Caco-2 (cell line): ENCODE measurements at places on chromosomes 2 and 18.

- DNase-seq = no peak
These were observed 82.5 kb upstream of the XIRP2 start for GRCh38 chr2:166805753-166806152.

GRCh38 chr18:77522051-77522675 lies 272.5 kb downstream of the GALR1 start:
- DNase-seq = no peak

- no peak for DNase-seq
These were observed 570 bp downstream of the SCRN3 start for GRCh38 chr2:174395969-174396630.

DNA sequence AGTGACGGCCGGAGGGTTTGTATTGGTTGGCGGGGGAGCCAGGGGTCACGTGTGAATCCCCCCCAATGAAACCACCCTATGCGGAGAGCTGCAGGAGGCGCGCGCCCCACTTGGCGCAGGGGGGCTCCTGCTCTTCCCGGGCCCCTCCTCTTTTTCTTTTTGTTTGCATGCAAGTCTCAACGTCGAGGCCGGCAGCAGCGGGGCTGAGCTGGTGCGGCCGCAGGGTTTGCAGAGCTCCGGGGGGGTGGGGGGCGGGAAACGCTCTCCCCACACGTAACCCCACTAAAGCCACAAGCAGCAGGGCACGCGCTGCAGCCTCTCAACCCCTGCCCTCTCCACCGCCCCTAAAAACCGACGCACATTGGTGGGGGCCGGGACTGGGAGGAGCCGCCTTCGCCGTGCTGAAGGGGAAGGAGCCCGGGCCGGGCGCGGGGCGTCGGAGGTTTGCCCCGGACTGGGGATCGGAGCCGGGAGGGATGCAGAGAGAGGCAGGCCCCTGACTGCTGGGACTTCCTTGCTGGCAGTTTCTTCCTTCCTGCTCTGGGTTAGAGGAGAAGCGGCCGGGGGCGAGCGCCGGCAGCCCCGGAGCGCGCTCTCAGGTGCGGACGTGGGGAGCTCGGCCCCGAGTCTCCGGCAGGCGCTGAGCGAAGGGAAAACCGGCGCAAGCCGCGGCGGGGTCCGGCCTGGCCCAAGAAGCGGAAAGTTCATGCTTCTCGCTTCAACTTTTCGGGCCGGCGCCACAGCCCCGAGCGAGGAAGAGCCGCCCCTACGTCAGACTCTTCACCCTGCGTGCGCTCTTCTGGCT lies 864 bp downstream of the LBH start:
- DNase-seq = peak; percentile 51

DNA sequence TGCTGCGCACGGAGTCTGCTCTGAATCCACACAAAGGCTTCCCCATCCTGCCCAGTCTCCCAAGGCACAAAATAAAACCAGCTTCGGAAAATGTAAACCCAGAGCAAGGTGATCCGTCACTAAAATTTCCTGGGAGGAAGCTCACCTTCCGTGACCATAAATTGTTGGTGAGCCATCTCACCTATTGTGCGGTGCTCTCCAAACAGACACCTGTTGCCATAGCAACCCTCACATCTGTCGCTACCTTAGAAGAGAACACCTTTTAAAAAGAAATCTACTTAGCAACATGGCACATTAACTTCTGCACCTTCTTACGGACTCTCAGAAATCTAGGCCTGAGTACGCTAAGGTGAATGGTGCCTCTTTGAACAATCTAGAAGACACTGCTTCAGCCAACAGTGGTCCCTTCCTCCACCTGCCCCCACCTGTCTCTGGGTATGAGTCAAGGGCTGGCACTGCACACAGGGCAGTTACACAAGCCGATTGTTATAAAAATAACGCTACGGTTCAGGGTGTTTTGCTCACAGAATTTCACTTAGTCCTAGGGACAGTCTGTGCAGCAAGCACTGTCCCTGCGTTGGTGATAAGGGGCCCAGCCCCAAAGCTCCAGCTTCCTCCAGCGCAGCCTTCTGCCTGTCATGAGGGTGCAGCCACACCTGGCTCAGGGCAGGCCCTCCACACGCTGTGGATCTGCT lies 114.9 kb upstream of the ID2 start:
- DNase-seq = no peak

DNA sequence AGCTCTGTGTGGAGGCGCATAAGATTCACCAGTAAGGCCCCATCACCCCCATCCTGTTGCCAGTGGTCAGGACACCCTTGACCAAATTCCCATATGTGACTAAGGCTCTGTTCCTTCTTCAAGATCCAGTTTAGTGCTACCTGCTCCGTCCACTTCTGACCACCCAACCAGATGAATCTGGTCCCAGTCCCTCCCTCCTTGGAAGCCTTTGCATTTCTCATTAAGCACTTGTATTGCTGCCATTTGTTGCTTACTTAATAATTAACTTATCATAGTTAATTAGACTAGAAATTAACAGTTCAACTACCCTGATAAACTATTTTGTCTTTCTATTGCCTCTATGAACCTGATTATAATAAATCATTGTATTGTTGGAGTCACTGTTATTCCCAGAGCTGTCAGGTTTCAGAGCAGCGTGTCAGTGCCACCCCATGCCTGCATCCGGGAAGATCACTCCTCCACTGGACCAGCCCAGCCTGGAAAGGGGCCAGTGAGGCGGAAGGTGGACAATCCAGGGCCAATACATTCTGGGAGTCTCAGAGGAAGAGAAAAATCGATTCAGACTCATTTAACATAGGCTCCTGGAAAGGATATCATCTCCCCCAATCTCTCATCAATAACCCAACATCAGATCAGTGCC lies 9.5 kb upstream of the NAT8 start:
- DNase-seq = no peak

DNA sequence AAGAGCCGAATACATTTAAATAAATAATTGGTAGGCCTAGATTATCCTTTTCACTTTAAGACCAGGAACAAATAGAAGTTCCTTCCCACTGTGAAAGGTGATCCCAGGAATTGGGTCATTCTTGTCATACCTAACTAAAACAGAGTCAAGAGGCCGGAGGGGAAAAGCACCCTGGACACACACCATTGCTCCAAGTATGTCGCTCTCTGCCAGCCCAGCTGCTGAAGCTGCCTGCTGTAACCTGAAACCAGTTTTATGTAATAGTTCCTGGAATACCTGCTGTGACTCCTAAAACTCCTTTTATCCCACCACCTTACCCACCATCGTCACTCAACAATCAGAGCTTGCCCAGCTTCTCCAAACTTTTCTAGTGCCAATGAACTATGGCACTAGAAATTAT lies 217.1 kb downstream of the PTPRM start:
- no peak for DNase-seq

GRCh38 chr18:26159353-26159752 lies 25.7 kb downstream of the PSMA8 start:
- DNase-seq = no peak

- DNase-seq = no peak
These were observed 86.7 kb downstream of the IRS1 start for GRCh38 chr2:226712941-226713340.

GRCh38 chr2:216909541-216910210 lies 49.8 kb upstream of the TNP1 start:
- DNase-seq = no peak

DNA sequence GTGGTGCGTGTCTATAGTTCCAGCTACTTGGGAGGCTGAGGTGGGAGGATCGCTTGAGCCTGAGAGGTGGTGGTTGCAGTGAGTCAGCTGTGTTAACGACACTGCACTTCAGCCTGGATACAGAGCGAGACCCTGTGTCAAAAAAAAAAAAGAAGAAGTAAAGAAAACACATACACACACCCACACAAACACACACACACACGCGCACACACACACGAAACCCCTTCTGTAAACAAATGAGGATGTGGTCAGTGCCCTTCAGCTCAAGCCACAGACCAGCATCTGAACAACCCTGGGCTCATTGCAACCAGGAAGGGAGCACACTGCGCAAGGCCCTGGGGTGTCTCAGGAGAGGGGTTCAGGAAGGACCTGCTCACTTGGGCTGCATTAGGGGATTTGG lies 47.9 kb upstream of the KCNF1 start:
- DNase-seq = no peak
